ENCODE measurements at places on chromosomes 1 and 21.
A peak's percentile ranks its signal among the peaks of the same experiment; 100 is the strongest.

DNA sequence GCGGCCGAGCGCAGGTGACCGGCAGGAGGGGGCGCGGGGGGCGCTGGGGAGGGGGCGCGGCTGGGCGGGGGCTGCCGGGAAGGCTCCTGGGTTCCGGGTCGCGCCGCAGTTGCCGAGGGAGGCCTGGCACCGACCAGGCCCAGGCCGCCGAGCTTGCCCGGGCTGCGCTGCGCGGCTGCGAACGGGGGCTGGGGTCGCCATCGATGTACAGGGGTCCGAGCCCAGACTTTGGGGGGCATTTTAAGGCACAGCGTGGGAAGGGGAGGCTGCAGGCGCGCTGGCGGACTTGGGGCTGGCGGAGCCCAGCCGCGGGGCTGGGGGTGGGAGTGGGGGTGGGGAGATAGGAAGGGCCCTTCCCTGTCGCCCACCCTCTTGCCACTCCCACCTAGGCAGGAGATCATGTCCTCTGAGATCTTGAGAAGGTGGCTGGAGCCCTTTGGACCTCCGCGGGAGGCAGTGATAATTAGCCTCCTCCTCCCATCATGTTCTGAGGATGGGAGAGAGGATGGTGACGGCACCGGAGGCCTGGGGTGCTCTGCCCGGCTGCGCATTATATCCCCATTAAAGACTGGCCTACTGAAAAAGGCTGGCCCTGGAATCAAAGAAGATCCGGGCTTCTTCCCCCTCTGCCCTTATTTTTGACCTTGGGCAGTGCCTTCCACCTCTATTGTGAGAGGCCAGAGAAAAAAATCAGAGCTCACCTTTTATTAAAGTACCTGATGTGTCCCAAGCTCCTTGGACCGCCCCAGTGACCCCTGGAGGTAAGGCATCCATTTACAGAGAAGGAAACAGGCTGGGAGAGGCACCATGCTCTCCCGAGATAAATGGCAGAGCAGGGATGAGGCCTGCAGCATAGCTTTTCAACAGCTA, 497 bp downstream of the FBXO44 start:
- no peak for DNase-seq

DNA sequence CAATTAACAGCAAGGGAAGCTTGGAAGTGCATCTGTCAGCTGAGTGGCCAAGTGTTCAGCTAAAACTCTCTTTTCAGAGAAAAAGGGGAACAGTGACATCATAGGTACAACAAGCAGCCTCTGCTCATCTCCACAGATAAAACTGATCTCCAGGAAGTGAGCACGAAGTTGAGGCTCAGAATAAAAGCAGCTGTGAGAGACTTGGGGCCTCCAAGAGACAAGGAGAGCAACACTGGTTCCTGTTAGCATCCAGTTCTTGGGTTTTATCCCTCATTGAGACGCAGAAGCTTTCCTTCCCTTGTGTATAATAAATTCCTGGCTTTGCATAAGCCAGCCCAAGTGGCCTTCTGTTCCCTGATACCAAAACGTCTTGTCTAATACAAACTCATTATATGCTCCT, 20.0 kb upstream of the CNN3 start:
- no peak for DNase-seq

DNA sequence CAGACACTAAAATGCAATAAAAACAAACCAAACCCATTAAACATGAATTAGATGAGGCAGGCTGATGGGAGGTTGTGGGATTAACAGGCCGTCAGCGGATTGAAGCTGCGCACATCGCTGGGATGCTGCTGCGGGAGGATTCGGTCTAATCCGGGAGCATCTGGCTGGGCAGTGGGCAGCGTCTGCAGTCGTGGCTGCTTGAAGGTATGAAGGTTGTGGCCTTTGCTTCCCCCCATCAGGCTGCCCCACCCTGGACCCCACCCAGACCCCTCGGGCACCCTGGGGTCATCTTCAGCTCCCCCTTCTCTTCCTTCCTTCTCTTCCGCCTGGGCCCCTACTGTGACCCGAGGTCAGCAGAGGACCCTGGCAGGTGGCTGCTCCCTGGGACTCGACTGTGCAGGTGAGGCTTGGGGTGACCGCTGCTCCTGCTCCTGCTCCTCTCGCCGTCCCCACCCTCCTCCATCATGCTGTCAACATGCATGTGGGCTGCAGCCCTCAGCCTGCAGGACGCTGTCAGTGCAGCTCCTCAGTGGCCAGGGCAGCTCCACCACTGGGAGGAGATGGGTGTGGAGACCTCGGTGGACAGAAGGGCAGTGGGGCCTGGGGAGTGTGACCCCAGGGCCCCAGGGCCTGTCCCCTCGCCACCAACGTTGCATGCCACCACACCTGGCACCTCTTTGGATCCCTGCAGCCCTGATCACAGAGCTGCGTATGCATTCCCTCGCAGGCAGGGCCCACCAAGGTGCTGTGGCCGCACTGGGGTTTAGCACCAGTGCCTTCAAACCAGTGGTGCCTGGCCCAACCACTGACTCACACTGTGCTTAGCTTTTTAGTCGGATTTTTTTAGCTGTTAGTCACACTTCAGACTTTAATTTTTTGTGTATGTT, 112.2 kb upstream of the COL6A1 start:
- DNase-seq, result no peak

DNA sequence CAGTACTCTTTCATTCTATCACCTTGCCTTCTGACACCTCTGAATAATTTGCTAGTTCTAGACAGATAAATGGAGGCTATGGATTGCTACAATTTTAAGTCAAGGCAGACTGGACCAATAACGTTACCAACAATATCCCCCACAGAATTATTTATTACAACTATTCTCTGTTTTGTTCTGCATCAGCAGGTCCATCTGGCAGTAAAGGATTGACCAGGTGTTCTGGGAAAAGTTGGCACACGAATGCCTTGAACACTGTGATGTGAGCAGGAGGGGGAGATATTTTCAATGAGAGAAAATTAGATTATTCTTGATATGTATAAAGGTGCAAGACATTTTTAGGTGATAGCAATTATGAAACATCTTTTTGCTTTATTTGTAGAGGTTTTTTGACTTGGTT, 718.8 kb upstream of the TMPRSS15 start:
- no peak for DNase-seq

DNA sequence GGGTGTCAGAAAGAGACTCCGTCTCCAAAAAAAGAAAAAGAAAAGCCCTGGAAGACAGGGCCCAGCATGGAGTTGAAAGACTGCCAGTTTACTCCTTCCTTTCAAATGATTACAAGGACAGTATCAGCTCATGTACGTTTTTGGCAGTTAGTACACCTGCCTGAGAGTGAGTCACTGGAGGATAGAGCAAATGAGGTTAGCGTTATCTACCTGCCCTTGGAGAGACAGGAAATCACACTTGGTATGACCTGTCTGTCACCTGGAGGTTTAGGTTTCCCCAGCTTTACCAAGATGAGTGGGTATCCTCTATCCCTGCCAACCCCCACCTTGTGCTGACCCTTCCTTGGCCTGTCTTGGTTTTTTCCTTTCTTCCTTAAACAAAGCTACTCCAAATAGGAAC, 96.8 kb upstream of the BMP8A start:
- peak; percentile 31 for DNase-seq

- no peak for DNase-seq
Observed at GRCh38 chr1:109443476-109443875, 17.2 kb upstream of the PSMA5 start.

DNA sequence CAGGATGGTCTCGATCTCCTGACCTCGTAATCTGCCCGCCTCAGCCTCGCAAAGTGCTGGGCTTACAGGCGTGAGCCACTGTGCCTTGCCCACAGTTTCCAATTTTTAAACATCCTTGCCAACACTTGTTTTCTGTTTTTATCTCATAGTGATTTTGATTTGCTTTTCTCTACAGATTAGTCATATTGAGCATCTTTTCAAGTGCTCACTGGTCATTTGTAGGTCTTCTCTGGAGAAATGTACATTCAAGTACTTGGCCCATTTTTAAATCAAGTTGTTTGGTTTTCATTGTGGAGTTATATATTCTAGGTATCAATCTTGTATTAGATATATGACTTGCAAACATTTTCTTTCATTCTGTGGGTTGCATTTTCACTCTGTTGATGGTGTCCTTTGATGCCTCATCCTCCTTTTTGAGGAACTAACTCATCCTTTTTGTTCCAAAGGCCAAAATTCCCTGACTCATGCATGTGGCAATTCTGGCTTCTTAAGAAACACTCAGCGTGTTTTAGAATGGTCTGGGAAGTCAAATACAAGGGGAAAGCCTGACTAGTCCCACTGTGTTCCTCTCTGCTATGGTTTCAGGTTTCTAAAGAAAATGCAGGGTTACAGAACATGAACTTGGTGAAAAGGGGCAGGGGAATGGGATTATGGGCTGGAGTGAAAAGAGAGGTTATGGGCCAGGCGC, 37.3 kb downstream of the PTAFR start:
- DNase-seq, result no peak

DNA sequence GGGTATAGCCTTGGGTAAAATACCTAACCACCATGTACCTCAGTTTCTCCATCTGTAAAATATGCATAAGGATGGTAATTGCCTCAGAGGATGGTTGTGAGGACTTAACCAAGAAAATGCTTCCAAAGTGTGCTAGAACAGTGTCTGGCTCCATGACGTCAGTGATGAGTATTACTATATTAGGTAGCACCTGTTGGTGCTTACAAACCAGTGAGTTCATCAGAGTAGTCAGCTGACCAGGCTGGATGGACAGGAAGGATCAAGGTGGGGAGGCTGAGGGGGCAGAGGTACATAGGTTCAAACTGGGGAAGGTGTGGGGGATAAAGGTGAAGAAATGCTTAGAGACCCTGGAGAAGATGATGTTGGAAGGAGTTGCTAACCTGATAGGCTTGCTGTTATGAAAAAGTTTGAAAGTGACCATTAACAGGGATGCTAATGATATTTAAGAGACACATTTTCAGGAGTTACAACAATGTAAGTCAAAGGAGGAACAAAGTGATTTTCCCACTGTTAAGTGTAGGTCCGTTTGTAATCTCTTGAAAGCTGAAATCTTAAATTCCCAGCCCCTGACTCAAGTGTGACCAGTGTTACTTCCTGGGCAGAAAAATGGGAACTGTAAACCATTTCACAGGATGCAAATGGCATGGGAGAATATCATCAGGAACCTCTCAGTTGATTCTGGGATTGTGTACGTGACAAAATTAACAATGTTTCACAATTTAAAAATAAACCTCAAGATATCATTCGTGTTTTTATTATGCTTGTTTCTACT, 4.4 kb downstream of the NTPCR start:
- DNase-seq, result no peak

DNA sequence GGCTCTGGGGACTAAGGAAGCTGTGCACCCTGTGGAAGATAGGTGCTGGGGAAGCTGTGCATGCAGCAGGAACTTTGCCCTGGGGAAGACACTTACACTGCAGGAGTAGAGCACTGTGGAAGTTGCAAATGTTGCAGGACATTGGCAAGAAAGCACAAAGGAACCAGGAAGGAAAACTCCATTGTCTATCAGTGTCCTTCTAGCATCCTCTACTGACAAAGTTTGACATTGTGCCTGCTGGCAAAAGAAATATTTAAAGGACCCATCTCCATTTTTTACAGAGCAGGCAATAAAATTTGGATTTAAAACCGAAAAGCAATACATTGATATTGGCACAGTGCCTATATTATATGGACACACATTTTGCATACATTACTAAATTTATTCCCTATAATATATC, 394.1 kb downstream of the PBX1 start:
- no peak for DNase-seq

DNA sequence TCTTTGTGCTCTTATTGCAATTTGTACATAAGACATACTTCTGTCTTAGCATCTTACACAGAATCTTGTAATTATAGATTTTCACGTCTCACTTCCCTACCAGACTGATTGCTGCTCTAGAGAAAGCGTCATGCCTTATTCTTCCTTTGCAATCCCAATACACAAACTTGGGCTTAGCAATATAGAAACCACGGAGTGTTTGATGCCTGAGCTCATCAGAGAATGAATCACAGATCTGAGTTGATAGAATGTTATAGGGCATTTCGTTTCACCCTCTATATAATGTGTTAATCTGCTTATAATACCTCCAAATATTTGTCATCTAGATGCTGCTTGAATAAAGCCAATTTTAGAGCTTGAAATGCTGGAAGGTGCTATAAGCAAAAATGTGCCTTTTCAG, 6.6 kb downstream of the FMO1 start:
- no peak for DNase-seq

DNA sequence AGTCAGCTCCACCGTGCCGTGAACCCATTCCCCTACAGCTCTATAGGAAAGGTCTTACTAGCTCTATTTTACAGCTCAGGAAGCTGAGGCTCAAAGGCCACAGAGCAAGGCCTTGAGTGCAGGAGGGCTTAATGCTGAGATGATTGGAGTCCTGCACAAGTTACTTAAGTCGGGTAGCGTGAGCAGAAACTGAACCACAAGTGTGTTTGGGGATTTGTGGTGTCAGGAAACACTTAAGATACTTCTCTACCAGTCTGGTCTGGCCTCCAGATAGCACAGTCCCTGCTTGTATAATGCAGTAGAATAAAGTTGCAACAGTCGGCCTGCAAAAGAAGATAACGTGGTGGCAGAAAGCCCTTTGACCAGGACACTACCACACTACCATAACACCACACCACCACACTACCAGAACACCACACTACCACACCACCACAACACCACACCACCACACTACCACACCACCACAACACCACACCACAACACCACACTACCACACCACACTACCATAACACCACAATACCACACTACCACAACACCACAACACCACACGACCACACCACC, 118.1 kb downstream of the SPSB1 start:
- no peak for DNase-seq

DNA sequence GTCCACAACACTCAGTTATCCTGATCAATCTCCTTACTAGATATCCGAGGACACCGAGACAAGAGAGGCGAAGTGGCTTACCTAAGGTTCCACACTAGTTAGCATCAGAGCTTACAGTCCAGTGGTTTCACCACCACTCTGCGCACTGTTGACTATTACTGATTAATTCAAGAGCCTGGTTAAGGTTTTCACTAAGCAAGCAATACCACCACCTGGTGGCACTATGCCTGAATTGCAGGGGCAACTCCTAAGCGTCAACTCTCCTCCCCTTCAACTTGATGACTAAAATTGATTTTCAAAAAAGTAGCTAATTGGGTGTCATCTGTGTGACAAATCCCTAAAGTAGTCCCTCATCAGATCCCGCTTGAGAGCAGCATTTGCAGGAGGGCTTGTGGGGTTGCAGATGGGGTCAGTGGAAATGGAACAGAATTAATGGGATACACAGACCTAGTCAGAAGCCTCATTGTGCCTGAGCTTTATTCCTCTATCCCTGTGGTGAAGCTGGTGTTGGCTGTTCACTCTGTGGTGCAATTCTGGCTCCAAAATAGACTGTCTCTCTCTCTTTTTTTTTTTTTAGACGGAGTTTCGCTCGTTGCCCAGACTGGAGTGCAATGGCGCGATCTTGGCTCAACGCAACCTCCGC, 9.1 kb downstream of the TTC22 start:
- peak; percentile 42 for DNase-seq

DNA sequence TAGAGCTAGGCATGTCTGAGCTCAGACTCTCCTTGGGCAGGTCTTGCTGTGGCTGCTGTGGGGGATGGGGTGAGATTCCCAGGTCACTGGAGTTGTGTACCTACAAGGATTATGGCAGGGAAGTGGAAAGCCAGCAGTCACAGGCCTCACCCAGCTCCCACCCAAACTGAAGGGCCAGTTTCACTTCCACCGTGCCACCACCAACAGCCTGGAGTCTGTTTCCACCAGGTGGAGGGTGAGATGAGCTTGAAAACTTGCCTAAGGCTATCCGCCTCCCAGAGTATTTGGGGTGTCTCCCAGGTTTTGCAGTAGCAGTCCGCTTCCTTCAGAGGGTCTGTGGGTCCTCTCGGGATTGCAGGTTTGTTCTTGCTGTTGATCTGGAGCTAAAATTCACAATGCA, 327.7 kb downstream of the PTPRC start:
- no peak for DNase-seq

GRCh38 chr1:67528141-67528540, 97.9 kb upstream of the SERBP1 start:
- DNase-seq, result no peak

All from NCI-H146 (cell line).